ENCODE measurements at places on chromosomes 1 and 21.

- no peak for DNase-seq
Measured at GRCh38 chr21:31479714-31480113, 135.7 kb upstream of the TIAM1 start.

- no peak for DNase-seq
Measured at GRCh38 chr1:20399606-20400180, 86.3 kb downstream of the CAMK2N1 start.

GRCh38 chr1:231203259-231204057, 37.6 kb upstream of the GNPAT start:
- DNase-seq: no peak

GRCh38 chr1:100147875-100148274, 14.9 kb downstream of the TRMT13 start:
- no peak for DNase-seq

GRCh38 chr1:168848051-168848450, 119.0 kb upstream of the DPT start:
- no peak for DNase-seq

DNA sequence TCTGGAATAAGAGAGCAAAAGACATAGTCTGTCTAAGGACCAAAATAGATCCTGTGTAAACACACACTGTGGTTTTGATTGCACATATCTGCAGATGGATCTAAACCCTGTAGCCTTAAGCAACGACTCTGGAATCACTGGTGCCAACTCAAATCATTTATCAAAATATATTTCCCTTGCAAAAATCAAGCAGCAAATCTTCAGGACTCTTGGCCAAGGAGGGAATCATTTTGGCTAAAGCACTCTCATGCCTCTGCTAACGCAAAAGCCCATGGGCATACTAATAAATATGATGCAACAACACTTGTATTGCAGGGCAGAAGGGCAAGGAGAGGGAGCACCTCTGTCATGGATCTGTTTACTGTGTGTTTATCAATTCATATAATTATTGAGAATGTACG, 155.4 kb upstream of the DUSP10 start:
- DNase-seq: no peak

- no peak for DNase-seq
Measured at GRCh38 chr1:156508955-156509234, 8.3 kb upstream of the MEF2D start.

GRCh38 chr1:37461698-37462436, 12.5 kb upstream of the ZC3H12A start:
- no peak for DNase-seq

DNA sequence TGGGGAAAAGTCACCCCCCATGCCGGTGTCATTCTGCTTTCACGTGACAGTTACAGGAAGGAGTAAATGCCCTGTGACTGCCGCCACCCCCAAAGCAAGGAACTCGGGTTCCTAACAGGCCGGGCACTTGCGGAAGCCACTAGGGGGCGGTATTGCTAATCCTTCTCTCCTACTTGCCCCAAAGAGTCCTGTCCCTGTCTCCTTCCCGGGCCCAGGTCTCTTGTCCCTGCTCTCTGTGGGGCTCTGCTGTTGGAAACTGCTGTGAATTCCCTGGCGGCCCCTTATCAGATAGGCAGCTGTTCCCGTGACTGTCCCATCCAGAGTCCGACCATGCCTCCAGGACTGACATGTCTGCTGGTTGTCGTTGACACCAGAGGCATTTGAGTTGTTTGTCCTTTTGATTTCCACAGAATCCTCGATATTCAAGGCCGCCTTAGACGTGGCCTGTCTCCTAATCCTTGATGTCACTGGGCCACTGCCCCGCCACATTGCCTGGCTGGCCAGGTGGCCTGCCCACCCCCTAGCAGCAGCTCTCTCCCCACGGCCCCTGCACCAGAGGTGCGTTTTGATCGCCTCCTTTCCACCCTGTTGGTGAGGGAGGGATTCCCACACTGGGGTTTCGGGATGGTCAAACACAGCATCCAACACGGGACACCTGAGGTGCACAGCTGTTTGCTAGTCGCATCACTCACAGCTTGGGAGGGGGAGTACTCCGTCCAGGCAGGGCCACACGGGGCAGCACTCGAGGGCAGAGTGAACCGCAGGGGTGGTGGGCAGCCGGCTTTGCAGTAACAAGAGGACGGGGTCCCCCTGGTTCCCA, 37.3 kb downstream of the CHAF1B start:
- no peak for DNase-seq

GRCh38 chr21:41361786-41362604, at the start of gene MX2:
Gene MX2, plus strand, starts transcription at chr21:41362027. Its CDS starts 14,880 bp downstream, at chr21:41376907.
- peak; percentile 43 for DNase-seq

GRCh38 chr1:231923491-231924041, 297.0 kb downstream of the DISC1 start:
- DNase-seq: no peak

GRCh38 chr1:90726425-90726985, 9.4 kb upstream of the BARHL2 start:
- no peak for DNase-seq

DNA sequence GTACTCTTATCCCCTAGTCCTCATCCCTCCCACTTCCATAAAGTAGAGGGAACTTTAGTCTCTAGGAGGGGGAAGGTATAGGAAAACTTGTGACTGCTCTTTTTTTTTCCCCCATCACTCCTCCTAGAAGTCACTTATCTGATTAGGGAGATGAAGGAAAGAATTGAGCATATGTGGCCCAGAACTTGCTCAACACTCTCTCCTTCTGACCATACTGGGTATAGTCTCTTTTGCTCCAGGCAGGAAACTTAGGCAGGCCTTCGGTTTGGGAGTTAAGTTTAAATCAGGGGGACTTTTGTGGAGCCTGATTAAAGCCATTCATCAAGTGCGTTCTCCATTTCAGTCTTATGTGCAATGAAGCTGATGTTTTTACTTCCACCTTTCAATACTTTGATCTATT, 5.8 kb downstream of the UBE2U start:
- DNase-seq: no peak

GRCh38 chr1:15148475-15148874, 5.1 kb upstream of the TMEM51 start:
- no peak for DNase-seq

- DNase-seq: no peak
Measured at GRCh38 chr1:42365118-42365517, 15.5 kb upstream of the RIMKLA start.

DNA sequence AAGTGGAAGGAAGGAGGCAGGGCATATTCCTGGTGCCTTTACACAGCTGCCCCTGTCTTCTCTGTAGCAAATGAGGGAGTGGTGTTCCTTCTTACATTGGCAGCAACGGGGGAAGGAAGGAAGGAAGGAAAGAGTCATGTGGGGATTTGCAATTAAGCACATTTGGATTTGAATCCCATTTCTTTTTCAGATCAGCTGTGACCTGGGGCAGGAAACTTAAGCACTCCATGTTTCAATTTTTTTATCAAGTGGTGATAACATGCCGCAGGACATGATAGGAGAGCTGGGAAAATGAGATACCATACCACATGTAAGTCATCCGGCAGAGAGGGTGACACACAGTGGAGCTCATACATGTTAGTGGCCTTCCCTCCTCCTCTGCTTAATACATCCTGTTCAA, 186.8 kb downstream of the APP start:
- DNase-seq: no peak

GRCh38 chr1:193216920-193217319, 30.5 kb upstream of the B3GALT2 start:
- no peak for DNase-seq

DNA sequence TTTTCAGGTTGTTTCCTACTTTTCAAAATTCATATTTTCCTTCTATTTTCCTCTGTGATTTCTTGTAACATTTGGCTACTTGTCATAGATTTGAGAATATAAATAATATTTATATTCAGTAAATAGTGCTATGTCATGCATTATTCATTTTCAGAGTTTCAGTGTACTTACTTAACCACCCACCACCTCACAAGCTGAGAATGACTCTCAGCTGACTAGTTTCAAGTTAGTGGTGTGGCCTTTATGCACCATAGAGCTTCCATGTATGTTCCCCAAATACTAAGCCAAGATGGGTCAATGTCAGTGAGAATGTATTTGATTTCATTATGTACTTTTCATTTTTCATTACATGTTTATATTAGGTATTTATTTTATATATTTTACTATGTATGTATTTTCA, 56.9 kb upstream of the RGS1 start:
- DNase-seq: no peak

DNA sequence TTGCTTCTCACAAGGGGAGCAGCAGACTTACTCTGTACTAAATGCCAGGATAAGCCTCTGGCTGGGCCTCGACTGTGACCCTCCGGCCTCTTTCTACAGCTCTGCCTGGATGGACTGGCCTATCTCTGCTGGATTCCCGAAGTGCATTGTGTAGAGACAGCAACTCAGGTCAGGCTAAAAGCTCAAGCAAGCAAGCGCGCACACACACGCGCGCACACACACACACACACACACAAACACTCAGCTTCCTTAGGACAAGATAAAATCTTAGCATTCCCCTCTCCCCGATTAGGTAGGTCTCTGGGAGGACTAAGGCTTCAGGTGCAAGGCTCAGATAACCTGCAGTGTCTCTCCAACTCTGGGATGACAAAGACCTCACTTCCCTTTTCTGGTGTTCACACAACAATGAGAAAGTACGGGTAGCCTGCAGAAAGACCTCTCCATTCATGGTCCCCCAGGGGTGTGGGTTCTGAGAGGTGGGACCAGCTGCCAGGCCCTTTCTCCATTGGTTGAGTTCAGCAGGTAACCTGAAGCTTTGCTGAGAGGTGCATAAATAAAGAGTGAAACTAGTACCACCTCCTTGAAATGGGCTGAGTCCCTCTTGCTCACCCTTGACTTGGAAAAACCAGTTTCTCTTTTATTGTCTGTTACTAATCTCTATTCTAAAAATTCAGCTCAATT, 155.1 kb upstream of the CAMK1G start:
- DNase-seq: no peak

DNA sequence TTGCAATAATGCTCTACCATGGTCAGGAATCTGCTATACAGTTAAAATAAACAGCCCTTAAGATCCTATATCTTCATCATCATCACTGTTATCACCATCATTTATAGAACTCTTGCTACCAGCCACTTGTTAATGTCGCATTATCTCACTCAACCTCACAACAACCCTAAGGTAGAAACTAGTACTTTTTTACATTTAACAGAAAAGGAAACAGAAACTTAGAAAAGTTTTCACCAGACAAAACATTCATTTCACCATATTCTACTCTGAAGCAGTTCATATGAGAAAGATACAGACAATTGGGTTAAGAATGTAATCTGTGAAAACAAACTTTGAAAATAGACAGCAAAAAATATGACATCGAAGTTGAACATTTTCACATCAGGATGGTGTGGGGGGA, 262.6 kb downstream of the ATG4C start:
- DNase-seq: no peak

GRCh38 chr1:119139857-119140176, 636 bp downstream of the WARS2 start:
- DNase-seq: no peak

DNA sequence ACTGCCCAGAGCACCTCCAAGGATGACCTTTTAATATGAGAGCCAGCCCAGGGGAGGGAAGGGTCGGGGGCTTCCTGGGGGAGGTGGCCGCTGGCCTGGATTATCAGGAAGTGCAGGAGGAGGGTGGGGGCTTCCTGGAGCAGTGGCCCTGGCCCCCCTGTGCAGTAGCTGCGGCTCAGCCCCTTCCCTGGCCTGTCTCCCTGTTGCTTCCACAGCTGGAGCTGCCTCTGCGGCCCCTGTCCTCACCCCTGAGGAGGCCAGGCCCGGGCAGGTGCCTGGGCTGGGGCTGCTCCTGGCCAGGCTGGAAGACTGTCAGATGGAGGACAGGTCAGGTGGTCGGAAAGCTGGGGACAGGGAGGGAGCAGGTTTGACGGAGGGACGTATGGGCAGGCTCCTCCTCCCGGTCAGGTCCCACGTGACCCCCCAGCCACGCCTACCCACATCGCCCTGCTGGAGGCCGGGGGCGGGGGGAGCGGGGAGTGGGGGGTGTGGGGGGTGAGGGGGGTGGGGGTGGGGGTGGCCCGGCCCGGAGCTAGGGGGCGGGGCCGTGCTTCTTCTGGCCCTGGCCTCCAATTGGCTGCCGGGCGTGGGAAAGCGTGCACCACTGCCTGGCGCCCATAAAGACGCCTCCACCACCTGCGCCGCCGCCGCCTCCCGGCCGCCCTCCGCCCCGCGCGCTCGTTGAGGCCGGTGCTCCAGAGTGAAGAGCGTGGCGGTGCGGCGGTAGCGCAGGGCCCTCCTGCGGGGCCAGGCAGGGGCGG, 10.2 kb upstream of the TNFRSF14 start:
- peak; percentile 77 for DNase-seq

DNA sequence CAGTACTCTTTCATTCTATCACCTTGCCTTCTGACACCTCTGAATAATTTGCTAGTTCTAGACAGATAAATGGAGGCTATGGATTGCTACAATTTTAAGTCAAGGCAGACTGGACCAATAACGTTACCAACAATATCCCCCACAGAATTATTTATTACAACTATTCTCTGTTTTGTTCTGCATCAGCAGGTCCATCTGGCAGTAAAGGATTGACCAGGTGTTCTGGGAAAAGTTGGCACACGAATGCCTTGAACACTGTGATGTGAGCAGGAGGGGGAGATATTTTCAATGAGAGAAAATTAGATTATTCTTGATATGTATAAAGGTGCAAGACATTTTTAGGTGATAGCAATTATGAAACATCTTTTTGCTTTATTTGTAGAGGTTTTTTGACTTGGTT, 718.8 kb upstream of the TMPRSS15 start:
- no peak for DNase-seq

DNA sequence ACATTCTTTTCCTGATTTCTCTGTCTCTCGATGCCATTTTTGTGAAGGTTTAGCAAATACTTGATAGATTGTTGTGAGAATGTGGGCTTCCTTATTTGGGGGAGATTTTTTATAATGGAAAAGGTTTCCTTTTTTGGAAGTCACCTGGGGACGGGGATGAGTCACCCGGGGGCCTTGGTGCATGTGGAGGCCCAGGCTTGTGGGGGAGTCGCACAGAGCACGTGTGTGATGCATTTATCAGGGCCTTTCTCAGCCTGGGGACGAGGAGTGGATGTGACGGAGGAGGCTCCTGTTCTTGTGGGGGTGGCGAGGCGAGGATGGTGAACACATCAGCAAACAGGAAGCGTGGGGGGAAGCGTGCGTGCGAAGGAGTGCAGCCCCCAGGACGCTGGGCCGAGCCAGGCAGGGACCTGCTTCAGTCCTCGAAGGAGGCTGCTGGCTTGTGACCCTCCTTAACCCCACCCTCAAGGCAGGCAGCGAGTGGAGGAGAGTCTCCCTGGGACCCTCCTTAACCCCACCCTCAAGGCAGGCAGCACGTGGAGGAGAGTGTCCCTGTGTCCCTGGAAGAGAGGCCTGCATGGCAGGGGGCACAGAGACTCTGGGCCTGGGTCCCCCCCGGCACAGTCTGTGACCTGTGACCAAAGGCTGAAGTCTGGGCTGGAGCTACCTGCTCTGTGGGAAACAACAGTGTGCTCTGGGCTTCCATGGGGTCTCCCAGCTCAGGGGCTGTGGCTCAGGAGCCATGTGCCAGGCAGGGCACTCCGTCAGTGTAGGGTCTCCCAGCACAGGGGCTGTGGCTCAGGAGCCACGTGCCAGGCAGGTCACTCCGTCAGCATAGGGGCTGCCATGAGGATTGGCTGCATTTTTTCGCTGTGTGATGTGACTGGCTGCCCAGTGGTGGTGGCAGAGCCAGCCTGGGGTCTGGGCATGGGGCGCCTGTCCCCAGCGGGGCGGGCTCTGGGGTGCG, 57.2 kb downstream of the AGPAT3 start:
- peak; percentile 26 for DNase-seq

All from stimulated activated CD8-positive, alpha-beta memory T cell treated with anti-CD3 and anti-CD28 coated beads, Interleukin-7, amount 100 ng/mL, for 1 hour (primary cell).